ENCODE measurements at places on chromosomes 1 and 21. TPM values are rescaled to one million over a fixed set of nuclear protein-coding genes. Genes with fewer than 3 reads are reported as not detected.

ADGRL2 gene
- polyA plus RNA-seq, result 60.9 TPM

UCK2 gene
- polyA plus RNA-seq, result 22.5 TPM

DNA sequence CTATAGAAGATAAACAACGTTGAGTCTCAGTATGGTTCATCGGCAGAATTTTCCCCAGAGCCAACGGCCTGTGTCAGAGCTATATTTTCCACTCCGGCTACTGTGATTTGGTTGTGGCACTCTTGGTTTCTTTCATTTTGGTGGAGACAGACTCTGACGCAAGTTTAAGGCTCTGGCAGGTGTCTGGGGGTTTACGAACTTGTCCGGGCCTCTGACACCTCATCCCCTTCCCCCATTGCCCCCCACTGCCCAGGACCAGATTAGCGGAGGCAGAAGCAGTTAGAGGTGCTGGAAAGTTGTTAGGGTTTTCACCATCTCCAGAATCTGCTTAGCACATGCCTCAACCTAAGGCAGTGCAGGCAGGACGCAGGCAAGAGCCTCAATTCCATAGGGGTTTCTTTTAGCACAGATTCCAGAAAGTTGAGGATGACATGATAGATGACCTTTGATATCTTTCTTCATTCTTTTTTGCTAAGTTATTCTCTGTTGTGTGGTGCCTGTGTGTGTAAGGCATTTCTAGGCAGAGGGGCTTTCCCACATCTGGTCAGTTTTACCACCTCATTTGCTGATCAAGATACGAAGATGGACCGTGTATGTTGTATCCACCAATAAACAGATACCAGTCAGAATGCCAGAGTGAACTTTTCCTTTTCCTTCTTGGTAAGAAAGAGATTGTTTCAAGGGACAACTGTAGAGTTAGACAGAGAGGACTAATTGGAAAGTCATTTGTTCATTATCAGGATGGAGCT, 18.4 kb upstream of the IL10 start:
- no peaks in the 10 kb centered on the region for H3K4me1 ChIP-seq
- no peak for DNase-seq
- no peaks in the 10 kb centered on the region for H3K36me3 ChIP-seq
- no peaks in the 10 kb centered on the region for H3K27me3 ChIP-seq
- H3K4me3 ChIP-seq, result no peak overlapping the region

- H3K27me3 ChIP-seq, result no peaks in the 10 kb centered on the region
- H3K27ac ChIP-seq, result no peak overlapping the region
- H3K4me3 ChIP-seq, result no peak overlapping the region
Measured at GRCh38 chr1:163265547-163265946, 56.2 kb upstream of the NUF2 start.

Measured in large intestine (tissue), 12 donors.